ENCODE measurements at places on chromosomes 4 and X. TPM values are rescaled to one million over a fixed set of nuclear protein-coding genes. Genes with fewer than 3 reads are reported as not detected.

GRCh38 chr4:41374490-41374889 lies 117.8 kb downstream of the UCHL1 start:
- H3K27me3 ChIP-seq, result no peaks in the 10 kb centered on the region
- no peaks in the 10 kb centered on the region for H3K4me1 ChIP-seq
- no peak overlapping the region for H3K27ac ChIP-seq
- no peak overlapping the region for H3K4me3 ChIP-seq

DNA sequence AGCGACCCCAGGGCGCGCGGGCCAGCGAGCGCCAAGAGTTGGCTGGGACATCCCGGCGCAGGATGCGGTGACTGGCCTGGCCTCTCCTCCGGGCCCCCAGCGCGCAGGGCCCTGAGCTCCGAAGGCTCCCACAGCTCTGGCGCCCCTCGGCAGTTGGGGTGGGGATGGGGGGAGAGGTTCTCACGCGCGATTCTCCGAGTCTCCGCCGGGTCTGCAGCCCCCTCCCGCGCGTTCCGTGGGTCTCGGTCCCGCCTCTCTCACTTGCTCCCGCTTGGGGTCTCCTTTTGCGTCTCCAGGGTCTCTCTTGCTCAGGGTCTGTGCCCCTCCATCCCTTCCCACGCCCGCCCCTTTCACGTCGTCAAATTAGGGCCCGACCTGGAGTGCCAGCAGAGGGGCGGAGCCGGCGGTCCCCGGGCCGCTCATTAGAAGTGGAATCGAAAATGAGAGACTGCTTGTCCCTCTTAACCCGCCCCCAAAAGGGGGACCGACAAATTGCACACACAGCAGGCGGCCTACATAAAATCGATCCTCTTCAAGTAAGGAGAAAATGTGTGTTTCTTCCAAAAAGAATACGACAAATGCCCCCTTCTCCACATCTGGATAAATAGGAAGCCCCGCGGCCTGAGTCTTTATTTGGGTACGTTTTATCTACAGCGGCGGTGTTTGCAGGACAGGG lies 877 bp upstream of the NKX1-1 start:
- H3K36me3 ChIP-seq, result no peaks in the 10 kb centered on the region
- H3K4me3 ChIP-seq, result no peak overlapping the region
- no peak for DNase-seq
- H3K27me3 ChIP-seq, result peaks cover 48% of the 10 kb centered on the region
- no peak overlapping the region for H3K27ac ChIP-seq

DNA sequence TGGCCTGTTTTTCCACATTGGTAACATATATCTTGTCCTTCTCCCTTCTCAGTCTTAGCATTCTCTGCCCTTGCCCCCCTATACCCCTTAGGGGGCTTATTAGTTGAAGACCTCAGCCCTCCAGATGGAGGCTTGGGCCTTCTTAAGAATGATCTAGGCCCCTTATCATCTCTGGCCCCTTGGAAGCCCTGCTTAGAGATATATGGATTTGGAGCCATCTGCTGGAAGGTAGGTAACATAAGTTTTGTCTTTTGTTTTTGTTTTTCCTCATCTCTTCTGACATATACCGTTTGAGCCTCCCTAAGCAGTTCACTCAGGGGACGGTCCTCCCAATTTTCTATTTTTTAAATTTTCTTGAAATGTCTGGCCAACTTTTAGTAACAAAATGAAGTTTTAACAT lies 48.3 kb upstream of the NAP1L2 start:
- no peak for DNase-seq
- H3K36me3 ChIP-seq, result no peaks in the 10 kb centered on the region

- peaks cover 25% of the 10 kb centered on the region for H3K4me1 ChIP-seq
- H3K4me3 ChIP-seq, result peak overlapping the region; percentile 58
- peaks cover 54% of the 10 kb centered on the region for H3K27me3 ChIP-seq
- H3K36me3 ChIP-seq, result peaks cover 4% of the 10 kb centered on the region
Observed at GRCh38 chrX:70755850-70756249, 152.7 kb downstream of the TEX11 start.

DNA sequence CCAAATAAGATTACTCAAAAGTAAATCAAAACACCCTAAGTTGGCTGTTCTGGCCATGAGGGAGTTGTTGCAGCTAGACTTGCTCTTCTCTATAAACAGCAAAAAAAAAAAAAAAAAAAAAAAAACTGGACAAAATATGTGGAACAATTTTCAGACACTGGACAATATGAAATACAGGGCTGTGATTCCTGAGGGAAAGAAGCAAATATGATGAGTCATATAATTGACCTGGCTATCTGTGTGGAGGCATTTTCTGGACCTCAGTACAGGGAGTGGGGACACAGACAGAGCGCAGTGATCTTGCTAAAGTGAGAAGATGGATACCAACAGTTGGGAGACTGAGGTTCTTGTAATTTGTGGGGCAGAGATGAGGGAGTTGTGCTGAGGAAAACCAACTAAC lies 192.0 kb upstream of the HAND2 start:
- H3K4me3 ChIP-seq, result no peak overlapping the region
- no peaks in the 10 kb centered on the region for H3K4me1 ChIP-seq
- H3K27me3 ChIP-seq, result no peaks in the 10 kb centered on the region
- H3K36me3 ChIP-seq, result no peaks in the 10 kb centered on the region
- H3K27ac ChIP-seq, result no peak overlapping the region

DNA sequence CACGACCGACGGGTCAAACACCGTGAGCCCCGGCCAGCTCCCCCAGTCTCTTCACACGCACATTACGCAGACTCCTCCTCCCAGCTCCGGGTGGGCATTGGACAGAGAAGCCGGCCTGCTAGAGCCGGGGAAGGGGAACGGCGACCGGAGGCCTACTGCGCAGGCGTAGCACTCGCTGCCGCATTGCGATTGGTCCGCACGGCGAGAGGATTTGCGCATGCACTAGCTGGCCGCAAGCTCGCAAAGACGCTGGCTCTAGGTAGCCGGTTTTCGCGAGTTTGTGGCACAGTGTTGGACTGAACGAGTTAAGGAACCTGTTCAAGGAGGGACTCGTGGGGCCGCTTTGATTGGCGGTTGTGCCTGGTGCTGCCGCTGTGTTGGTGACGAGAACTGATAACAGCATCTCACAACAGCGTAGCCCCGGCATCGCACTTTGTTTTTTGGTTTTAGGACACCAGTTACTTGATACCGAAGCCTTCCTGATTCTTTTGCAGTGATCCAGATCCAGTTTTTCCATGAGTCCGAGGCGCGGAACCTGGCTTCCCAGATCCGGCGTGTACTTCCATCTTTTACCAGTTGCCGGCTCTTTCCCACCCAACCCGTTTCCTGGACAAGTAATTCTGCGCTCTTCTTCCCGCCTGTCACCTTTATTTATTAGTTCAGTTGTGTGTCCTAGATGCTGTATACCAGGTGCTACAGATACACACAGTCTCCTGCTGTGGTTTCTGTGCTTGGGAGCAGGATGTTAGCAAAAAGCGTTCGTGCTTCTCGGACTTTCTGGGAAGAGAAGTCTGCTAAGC lies at the start of gene AIFM1:
Gene AIFM1 (minus strand): TSS at position 139 of the 800 bp plus-strand sequence. CDS start 185 bp downstream, outside the sequence.
- H3K27ac ChIP-seq, result peak within 1 kb of the TSS; percentile 90
- H3K27me3 ChIP-seq, result no peaks in the 10 kb centered on the region

GRCh38 chr4:172871381-172871780 lies 297.2 kb upstream of the GALNT7 start:
- no peaks in the 10 kb centered on the region for H3K4me1 ChIP-seq
- no peak overlapping the region for H3K4me3 ChIP-seq
- no peak for DNase-seq
- no peak overlapping the region for H3K27ac ChIP-seq
- H3K27me3 ChIP-seq, result no peaks in the 10 kb centered on the region
- no peaks in the 10 kb centered on the region for H3K36me3 ChIP-seq

- no peak overlapping the region for H3K4me3 ChIP-seq
- no peaks in the 10 kb centered on the region for H3K36me3 ChIP-seq
- DNase-seq, result no peak
- peaks cover 6% of the 10 kb centered on the region for H3K27me3 ChIP-seq
- no peaks in the 10 kb centered on the region for H3K4me1 ChIP-seq
- H3K27ac ChIP-seq, result no peak overlapping the region
Observed at GRCh38 chr4:85153221-85153620, 186.7 kb upstream of the WDFY3 start.

- DNase-seq, result no peak
- peak overlapping the region; percentile 95 for H3K4me3 ChIP-seq
- H3K27ac ChIP-seq, result peak overlapping the region; percentile 99
- H3K4me1 ChIP-seq, result peaks cover 16% of the 10 kb centered on the region
- no peaks in the 10 kb centered on the region for H3K27me3 ChIP-seq
- no peaks in the 10 kb centered on the region for H3K36me3 ChIP-seq
Observed at GRCh38 chrX:80810365-80810978, 795 bp upstream of the BRWD3 start.

DNA sequence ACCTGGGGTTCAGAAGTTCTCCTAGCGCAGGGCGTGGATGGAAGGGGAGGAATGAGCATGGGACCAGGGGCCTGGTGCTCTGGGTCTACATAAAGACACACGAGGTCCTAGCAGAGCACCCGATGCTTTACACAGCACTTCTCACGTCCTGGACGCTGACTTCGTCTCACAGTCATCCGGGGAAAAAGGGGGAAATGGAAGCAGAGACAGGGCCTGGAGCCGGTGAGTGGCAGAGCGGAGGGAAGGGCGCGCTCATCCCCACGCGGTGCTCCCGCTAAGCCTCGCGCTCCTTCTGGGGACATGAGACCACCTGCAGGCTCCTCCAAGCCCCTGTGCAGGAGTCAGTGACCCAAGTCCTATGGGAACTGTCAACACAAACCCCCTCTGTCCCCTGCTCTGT lies 157.7 kb downstream of the AFAP1 start:
- peaks cover 13% of the 10 kb centered on the region for H3K4me1 ChIP-seq
- H3K27ac ChIP-seq, result no peak overlapping the region
- no peak overlapping the region for H3K4me3 ChIP-seq
- DNase-seq, result no peak
- H3K36me3 ChIP-seq, result peaks cover 6% of the 10 kb centered on the region

DNA sequence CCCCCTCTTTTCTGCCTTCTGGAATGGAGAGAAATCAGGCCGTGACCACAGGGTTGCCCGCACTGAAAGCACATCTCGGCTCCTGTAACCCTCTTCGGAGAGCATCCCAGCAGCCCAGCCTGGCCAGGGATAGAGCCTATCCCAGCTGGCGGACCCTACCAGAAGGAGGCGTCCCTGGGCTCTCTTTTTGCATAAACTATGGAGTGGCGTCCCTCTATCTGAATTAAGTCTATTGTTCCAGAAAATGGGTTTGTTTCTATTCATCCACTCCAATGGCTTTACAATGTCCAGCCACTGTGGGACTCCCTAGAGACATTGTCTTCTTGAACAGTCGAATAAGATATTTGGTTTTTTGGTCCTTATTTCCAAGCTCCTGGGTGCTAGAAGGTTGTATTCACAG lies 689 bp upstream of the NHSL2 start:
- DNase-seq, result no peak
- H3K4me3 ChIP-seq, result peak overlapping the region; percentile 63
- no peaks in the 10 kb centered on the region for H3K36me3 ChIP-seq

DNA sequence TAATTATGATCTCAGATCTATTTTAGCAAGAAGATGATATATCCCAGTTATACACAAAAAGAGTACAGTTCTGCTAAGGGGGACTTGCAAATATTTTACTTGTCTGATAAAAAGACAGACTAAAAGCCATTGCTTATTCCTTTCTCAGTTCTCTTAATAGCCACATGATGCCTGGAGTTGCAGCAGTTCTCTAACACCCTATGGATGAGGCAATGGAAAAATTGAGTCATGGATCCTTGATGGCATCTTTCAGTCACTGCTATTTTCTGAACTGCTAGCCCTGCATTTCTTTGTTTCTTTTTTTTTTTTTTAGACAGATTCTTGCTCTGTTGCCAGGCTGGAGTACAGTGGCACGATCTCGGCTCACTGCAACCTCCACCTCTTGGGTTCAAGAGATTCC lies 1956.7 kb downstream of the C4orf33 start:
- no peak overlapping the region for H3K27ac ChIP-seq
- no peak for DNase-seq
- H3K27me3 ChIP-seq, result no peaks in the 10 kb centered on the region
- no peak overlapping the region for H3K4me3 ChIP-seq
- H3K36me3 ChIP-seq, result no peaks in the 10 kb centered on the region

DNA sequence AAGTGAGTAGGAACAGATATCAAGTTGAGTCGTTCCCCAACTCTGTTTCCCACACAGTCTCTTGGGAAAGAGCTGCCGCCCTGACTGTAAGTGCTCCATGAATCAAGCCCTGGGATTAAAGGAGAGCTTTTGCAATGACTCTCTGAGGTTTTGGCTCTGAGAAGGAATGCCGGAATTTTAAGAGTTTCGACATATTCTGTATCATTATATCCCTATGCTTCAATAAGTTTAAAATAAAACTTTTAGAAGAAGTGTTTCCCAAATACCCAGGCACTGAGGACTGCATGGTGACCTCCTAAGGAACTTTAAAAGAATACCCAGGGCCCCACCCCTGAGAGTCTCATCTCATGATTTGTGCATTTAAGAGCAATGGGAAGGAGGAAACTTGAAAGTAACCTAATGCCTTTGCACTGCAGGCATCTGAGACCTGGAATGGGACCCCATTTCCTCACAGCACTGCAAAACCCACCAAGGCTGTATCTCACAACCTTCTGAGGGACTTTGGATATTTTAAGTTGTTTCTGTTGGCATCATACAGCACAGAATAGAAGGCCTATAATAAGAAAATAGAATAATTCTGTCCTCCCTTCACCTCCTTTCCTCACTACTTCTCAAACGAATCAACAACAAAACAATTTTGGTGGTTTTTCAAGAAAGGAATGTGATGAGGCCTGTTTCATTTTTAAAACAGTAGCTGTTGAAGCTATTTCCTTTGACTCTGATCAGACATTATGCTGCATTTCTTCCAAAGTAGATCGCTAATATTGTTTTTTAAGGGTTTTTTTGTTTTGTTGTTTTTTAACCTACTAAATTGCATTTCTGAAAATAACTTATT lies 121.2 kb downstream of the GASK1B start:
- DNase-seq, result no peak
- H3K36me3 ChIP-seq, result no peaks in the 10 kb centered on the region
- no peak overlapping the region for H3K4me3 ChIP-seq
- no peak overlapping the region for H3K27ac ChIP-seq
- H3K27me3 ChIP-seq, result no peaks in the 10 kb centered on the region
- no peaks in the 10 kb centered on the region for H3K4me1 ChIP-seq

- H3K27me3 ChIP-seq, result no peaks in the 10 kb centered on the region
- DNase-seq, result no peak
- H3K27ac ChIP-seq, result peak overlapping the region; percentile 18
- H3K4me3 ChIP-seq, result no peak overlapping the region
Observed at GRCh38 chr4:8434251-8435073, 6.1 kb downstream of the ACOX3 start.

GRCh38 chr4:186131935-186132334 lies 27.4 kb downstream of the FAM149A start:
- DNase-seq, result no peak
- no peaks in the 10 kb centered on the region for H3K36me3 ChIP-seq
- peaks cover 7% of the 10 kb centered on the region for H3K27me3 ChIP-seq

Gene SATL1
- total RNA-seq, result not detected

Gene MAGEA10
- total RNA-seq, result not detected

Gene BCAP31
- total RNA-seq, result 91.5 TPM

Gene INPP4B
- total RNA-seq, result 67.3 TPM

Measured in activated T-cell treated with anti-CD3 and anti-CD28 coated beads, Interleukin-2, amount 50 U/mL, for 72 hours (primary cell).